ENCODE measurements at places on chromosomes 5 and 9. TPM values are rescaled to one million over a fixed set of nuclear protein-coding genes. Genes with fewer than 3 reads are reported as not detected.

CCDC192 gene
- total RNA-seq: not detected

SPATA31E1 gene
- total RNA-seq: not detected

- H3K4me3 ChIP-seq: no peak overlapping the region
- H3K27me3 ChIP-seq: no peaks in the 10 kb centered on the region
- H3K4me1 ChIP-seq: peaks cover 16% of the 10 kb centered on the region
- DNase-seq: no peak
Measured at GRCh38 chr5:96885518-96886338, 9.4 kb downstream of the ERAP2 start.

DNA sequence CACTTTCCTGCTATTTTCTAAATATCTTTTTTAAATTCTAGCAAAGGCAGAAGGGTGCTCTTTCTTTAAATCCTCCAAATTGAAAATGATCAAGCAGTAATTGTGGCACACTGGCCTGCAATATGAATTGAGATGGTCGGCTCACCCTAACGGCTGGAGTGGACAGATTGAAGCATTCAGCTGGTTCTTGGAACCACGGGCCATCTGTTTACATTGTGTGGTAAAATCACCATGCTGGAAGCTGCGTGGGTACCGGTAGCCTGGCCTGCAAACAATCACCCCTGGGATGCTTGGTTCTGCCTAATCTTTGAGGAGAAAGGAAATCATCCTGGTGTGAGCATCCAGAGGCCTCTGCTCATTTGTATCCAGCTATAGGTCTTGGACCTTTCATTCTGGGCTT lies 289.3 kb downstream of the ZNF608 start:
- no peaks in the 10 kb centered on the region for H3K27me3 ChIP-seq
- H3K36me3 ChIP-seq: no peaks in the 10 kb centered on the region
- H3K27ac ChIP-seq: no peak overlapping the region
- H3K4me3 ChIP-seq: no peak overlapping the region
- no peak for DNase-seq
